Left colon (tissue), 2 donors: ENCODE measurements at places on chromosomes 6 and 20. TPM values are rescaled to one million over a fixed set of nuclear protein-coding genes. Genes with fewer than 3 reads are reported as not detected.

GRCh38 chr20:4373454-4373853 lies 348.3 kb upstream of the PRND start:
- no peak for DNase-seq

- no peak for DNase-seq
Observed at GRCh38 chr20:62708591-62709536, at the start of gene NTSR1. Gene NTSR1 (plus strand): TSS chr20:62708836. CDS start chr20:62709208, 372 bp downstream.

DNA sequence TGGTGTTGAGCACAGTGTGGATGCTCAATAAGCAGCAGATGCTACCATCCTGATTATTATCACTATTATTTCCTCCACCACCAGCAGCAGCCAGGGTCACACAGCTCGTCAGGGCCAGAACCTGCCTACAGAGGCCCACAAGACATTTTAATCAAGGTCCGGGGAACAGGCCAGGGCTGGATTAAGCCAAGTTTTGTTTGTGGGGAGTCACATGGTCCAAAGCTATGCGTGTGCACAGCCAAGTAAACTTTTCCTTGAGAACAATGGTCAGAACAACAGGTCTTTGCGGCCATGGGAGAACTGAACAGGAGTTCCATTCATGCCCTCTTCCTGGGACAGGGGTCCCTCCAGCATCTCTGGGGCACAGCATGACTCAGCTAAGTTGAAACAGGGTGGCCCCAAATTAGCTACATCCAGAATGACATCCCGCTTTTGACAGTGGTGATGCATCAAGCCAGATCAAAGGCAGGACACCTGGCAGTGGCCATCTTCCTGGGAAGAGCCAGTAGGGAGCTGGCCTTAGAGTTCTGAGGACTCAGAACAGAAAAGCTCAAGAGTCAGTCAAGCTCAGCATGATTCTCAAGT lies 11.7 kb downstream of the SNTA1 start:
- DNase-seq = no peak

- no peak for DNase-seq
Observed at GRCh38 chr6:127107916-127108315, 10.6 kb upstream of the RSPO3 start.

DNA sequence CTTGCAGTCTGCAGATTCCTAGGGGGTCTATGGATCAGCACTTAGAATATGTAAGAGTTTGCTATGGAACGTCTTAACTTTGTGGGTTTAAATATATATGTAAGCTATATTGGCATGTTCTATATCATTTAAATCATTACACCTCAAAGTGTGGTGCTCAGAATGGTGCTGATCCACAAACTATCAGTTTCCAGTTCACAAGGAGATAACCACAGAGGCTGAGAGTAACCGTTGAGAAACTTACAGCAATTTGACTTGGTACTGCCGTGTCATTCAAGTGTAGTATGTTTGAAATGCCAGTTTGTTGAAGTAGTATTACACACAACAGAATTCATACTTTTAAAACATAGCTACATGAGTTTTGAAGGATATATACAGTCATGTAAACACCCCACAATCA lies 279.7 kb downstream of the FARS2 start:
- no peak for DNase-seq

- no peak for DNase-seq
Observed at GRCh38 chr6:79377047-79377446, 142.6 kb upstream of the HMGN3 start.

DNA sequence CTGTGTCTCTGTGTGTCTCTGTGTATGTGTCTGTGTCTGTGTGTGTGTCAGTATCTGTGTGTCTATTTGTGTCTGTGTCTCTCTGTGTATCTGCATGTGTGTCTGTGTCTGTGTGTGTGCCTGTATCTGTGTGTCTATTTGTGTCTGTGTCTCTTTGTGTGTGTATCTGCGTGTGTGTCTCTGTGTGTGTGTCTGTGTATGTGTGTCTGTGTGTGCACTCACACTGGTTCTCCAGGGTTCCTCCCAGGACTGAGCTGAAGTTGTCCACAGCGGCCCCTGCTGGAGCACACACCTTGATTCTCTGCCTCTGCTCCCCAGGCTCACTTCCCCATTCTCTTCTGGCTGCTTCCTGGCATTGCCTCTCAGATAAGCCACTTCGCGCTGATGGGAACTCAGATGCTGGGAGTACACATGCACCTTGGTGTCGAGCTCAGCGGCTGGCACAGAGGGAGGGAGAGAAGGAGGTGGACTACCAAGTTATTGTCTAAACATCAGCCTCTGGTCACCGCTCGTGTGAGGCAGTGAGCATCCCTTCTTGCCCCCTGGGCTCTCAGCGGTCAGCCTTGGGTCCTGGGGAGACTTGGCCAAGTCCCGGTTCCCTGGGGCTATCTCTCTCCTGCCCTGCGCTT lies 104.9 kb upstream of the NXT1 start:
- peak; percentile 63 for DNase-seq

- DNase-seq = no peak
Observed at GRCh38 chr6:101711518-101711917, 318.0 kb downstream of the GRIK2 start.

GRCh38 chr20:7094438-7094997 lies 327.0 kb downstream of the BMP2 start:
- DNase-seq = no peak

DNA sequence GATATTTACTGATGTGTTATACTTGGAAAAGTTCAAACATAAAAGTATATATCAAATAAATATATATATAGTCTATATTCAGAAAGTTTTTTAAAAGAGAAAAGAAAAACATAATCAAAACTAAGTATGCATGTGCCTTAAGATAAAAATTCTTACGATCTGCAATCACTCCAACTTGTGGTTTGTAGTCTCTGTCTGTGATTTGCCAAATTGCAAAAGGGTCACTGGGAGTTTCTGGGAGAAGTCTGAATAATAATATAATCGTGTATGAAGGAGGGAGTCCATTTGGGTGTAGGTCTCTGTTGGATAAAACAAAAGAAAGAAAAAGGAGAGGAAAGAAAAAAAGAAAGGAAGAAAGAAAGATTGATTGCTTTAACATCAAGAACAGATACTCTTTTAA lies 92.4 kb downstream of the COL12A1 start:
- no peak for DNase-seq

- no peak for DNase-seq
Observed at GRCh38 chr6:40573221-40573620, 13.9 kb downstream of the LRFN2 start.

DNA sequence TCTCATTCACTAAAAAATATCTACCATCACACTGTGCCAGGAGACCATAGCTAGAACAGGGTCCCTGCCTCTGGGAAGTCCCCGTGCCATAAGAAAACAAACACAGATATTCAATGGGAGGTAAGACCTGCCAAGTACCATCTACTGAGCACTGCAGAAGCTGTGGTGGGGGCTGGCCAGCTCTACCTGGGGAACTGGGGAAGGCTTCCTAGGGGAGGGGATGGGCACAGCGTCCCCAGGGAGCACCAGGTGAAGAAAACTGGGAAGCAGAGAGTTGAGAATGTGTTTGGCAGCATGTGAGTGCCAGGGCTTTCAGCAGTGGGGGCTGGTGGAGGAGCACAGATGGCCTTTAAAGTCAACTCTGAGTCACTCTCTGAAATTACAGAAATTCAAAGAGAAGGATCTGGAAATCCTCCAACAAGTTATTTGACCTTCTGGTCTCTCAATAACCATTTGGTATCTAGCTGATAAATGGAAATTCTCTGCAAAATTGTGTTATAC lies 85.2 kb downstream of the SHLD1 start:
- no peak for DNase-seq

DNA sequence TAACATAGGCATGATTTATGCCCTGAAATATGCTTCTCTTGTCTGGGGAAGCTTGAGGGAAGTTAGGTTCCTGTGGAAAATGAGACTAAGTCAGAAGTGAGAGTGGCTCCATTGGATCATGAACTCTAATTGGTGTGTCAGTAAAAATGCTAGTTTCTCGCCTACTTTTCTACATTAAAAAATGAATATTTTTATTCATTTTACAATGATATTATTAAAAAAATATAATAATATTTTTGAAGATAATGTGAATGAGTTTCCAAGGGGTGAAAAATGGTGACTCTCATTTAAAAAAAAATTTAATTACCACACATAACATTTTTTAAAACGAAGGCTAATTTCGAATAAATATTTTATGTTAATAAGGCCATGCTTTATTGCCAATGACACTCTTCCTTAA lies 84.2 kb downstream of the HIVEP1 start:
- DNase-seq = no peak

- peak; percentile 9 for DNase-seq
Observed at GRCh38 chr20:51570739-51571459, 28.4 kb upstream of the NFATC2 start.

DNA sequence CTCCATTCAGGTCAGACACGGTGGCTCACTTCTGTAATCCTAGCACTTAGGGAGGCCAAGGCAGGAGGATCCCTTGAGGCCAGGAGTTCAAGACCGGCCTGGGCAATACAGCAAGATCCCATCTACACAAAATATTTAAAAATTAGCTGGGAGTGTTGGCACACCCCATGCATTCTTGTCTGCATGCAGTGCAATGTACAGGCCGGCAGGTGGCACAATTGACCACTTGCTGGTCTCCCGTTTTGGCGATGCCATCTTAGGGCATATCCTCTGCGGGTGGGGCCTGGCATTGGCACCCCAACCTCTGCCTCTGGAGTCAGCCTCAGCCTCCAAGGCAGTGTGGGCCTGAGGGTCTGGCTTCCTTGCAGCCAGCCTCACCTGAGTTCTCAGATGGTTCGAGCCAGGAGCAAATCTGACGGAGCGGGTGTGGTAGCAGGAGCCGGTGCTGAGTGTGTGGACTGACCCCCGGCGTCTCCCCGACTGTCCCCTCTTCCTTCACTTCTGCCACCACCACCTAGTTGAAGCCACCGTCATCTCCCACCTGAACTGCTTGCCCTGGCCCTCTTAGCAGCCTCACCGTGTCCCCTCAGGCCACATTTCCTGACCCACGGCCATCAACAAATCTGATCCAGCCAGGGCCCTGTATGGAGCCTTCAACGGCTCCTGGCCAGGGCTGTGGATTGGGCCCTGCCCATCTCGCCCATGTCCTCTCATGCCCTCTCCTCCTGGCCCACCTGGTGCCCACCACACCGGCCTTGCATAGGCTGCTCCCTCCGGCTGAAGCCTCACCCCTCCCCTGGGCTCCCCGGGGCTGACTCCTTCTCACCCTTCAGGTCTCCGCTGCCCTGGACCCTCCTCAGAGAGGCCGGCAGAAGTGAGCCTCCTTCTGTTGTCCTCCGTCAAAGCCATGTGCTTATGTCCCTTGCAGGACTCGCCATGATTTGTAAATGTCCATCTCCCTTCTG lies 44.0 kb downstream of the EFCAB8 start:
- DNase-seq = peak; percentile 29

GRCh38 chr20:57658833-57659516 lies 38.7 kb upstream of the ZBP1 start:
- DNase-seq = peak; percentile 17

The BTN1A1 gene
- not detected for total RNA-seq

The PRICKLE4 gene
- total RNA-seq = 4.7 TPM

The SLC32A1 gene
- 0.20 TPM for total RNA-seq

The OR2J3 gene
- total RNA-seq = not detected

The CTSZ gene
- 283 TPM for total RNA-seq

The CSNK2B gene
- total RNA-seq = 137 TPM

The EMILIN3 gene
- total RNA-seq = 0.47 TPM

The E2F3 gene
- total RNA-seq = 9.1 TPM

The PRRT1 gene
- total RNA-seq = 2.0 TPM

The PRL gene
- total RNA-seq = not detected
